ENCODE measurements at places on chromosomes 7 and 10.

DNA sequence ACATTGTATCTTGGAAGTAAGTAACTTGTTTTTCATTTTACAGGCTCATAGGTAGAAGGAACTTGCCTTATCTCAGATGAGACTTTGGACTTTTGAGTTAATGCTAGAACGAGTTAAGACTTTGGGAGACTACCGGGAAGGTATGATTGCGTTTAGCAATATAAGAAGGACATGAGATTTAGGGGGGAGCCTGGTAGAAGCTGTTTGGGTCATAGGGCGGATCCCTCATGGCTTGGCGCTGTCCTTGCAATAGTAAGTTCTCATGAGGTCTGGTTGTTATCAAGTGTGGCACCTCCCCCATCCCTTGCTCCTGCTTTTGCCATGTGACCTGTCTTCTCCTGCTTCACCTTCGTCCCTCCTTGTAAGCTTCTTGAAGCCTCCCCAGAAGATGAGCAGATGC, 110.3 kb downstream of the MKX start:
- DNase-seq = no peak

DNA sequence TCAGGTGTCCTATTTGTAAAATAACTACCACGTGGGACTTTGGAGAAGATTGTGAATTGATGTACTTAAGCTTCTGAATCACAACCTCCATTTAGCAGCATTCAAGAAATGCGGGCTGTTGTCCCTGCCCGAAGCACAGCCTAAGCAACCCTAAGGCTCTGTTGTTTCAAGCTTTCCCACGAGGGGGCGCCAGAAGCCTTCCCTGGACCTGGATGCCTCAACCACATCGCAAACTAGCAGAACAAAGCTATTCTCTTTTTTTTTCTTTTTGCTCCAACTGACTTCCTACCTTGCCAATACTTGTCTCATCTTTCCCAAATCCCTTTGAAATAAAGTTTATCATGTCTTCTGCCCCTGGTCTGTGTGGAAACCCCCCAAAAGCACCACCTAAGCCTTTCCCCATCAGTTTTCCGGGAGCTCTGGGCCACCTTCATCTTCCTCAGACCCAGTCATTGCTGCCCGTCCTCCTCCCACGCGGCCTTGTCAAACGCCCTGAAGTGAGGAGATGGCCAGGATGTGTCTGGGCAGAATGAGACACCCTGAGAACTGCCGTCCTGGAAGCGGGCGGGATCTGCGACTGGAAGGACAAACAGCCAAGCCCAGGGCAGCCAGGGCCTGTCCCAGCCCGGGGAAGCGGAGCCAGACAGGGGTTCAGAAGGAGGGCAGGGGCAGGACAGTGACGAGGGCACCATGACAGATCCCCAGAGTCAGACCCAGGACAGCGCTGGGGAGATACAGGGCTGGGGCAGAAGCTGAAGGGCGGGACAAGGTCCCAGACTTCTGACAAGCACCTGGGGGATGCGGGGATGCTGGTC, 112.7 kb downstream of the SLIT1 start:
- DNase-seq = peak; percentile 63

GRCh38 chr10:132162021-132162531, 24.7 kb upstream of the DPYSL4 start:
- DNase-seq = no peak

- DNase-seq = no peak
Observed at GRCh38 chr10:18949391-18949790, 99.2 kb upstream of the MALRD1 start.

DNA sequence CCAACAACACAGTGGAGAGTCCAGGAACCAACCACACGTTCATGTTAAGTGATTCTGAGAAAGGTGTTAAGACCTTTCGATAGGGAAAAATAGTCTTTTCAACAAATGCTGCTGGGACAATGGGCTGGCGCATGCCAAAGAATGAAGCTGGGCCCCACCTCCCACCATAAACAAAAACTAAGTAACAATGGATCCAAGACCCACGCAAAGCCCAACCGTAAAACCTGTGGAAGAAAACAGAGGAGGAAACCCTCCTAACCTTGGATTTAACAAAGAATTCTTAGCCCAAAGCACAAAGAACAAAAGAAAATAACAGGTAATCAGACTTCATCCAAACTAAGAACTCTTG, 272.8 kb downstream of the ELFN1 start:
- no peak for DNase-seq

All from GM12892 (cell line).